Panc1 (cell line): ENCODE measurements at places on chromosomes 3 and 15. TPM values are rescaled to one million over a fixed set of nuclear protein-coding genes. Genes with fewer than 3 reads are reported as not detected.

Gene EFL1
- total RNA-seq = 20.2 TPM

Gene TMEM40
- 1.3 TPM for total RNA-seq

Gene CPLX3
- not detected for total RNA-seq

DNA sequence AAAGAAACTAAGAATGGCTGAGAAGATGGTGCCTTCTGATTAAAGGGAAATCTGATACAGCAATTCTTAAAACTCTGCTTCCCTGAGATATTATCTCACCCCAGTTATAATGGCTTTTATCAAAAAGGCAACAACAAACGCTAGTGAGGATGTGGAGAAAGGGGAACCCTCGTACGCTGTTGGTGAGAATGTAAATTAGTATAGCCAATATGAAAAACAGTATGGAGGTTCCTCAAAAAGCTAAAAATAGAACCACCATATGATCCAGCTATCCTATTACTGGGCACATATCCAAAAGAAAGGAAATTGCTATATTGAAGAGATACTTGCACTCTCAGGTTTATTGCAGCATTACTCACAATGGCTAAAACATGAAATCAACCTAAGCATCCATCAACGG, 65.1 kb downstream of the GOLIM4 start:
- H3K4me1 ChIP-seq = no peaks in the 10 kb centered on the region
- no peaks in the 10 kb centered on the region for H3K27me3 ChIP-seq
- H3K36me3 ChIP-seq = no peaks in the 10 kb centered on the region
- no peak for DNase-seq

DNA sequence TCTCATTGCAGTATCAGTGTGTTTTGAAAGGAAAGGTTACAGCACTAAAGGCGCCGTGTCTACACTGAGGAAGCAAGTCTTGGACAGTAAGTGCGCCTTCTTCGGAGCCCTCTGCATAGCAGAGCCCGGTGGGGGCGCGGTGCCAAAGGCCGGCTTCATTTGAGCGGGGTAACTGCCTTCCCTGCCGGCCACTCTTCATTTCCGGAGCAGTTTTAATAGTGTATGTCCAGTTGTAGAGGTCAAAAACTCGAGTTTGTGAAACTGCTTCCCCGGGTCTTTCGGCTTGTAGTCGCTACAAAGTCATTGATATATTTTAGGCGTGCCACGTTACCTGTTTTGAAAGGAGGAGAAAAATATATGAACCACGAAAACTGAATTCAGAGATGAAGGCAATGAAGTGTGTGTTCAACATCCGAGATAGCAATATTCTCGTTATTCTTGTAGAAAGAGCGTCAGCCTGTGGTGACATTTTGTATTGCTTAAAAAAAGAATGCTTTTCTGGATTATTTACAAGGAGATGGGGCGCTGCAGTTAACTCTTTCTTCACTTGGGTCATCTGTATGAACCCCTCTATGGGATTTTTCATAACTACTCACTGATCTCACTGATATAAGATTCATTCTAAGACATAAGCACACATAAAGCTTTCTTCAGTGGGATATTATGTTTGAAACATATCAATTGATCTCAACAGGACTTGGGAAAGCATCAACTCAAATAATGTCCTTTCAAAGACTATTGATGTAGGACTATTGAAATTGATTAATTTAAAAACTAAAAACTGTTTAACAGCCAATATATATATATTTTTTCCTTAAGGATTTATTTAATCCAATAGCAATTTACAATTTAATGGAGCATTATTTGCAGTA, 3.0 kb downstream of the ALCAM start:
- peak overlapping the region; percentile 63 for H3K4me3 ChIP-seq
- peaks cover 9% of the 10 kb centered on the region for H3K4me1 ChIP-seq
- peaks cover 2% of the 10 kb centered on the region; the same call in 1 of the 2 replicates for H3K36me3 ChIP-seq
- peak; percentile 64 for DNase-seq
- H3K27ac ChIP-seq = peak overlapping the region; percentile 86

- no peaks in the 10 kb centered on the region for H3K36me3 ChIP-seq
- no peak overlapping the region for H3K27ac ChIP-seq
- no peaks in the 10 kb centered on the region for H3K27me3 ChIP-seq
- no peak overlapping the region for H3K4me3 ChIP-seq
- H3K4me1 ChIP-seq = no peaks in the 10 kb centered on the region
Measured at GRCh38 chr3:114026331-114026730, 30.0 kb downstream of the CCDC191 start.

DNA sequence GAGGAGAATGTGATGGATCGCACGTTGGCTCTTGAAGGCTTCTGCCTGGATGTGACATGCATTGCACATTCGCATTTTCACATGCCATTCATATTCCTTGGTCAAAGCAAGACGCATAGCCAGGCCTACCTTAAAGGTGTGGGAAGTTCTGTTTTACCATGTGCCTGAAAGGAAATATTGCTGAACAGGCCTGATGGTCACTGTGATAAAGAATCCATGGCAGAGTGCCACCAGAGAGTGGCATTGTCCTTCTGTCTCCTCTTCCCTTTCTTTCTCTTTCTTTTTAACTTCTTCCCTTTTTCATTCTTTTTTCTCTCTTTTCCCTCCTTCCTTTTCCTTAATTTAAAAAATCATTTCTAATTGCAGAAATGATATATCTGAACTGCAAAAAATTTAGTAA, 15.9 kb upstream of the MITF start:
- no peaks in the 10 kb centered on the region for H3K27me3 ChIP-seq
- DNase-seq = no peak
- no peaks in the 10 kb centered on the region for H3K4me1 ChIP-seq
- no peak overlapping the region for H3K4me3 ChIP-seq
- no peak overlapping the region for H3K27ac ChIP-seq
- no peaks in the 10 kb centered on the region for H3K36me3 ChIP-seq

- peaks cover 20% of the 10 kb centered on the region; the same call in 1 of the 2 replicates for H3K27me3 ChIP-seq
- H3K36me3 ChIP-seq = no peaks in the 10 kb centered on the region
- H3K4me1 ChIP-seq = no peaks in the 10 kb centered on the region
- DNase-seq = no peak
Measured at GRCh38 chr3:130506031-130506430, 10.9 kb upstream of the COL6A6 start.

GRCh38 chr3:194996746-194997145, 274.2 kb downstream of the XXYLT1 start:
- DNase-seq = no peak
- H3K27me3 ChIP-seq = no peaks in the 10 kb centered on the region
- H3K4me1 ChIP-seq = no peaks in the 10 kb centered on the region; the same call in 1 of the 2 replicates
- H3K27ac ChIP-seq = no peak overlapping the region
- no peak overlapping the region for H3K4me3 ChIP-seq

DNA sequence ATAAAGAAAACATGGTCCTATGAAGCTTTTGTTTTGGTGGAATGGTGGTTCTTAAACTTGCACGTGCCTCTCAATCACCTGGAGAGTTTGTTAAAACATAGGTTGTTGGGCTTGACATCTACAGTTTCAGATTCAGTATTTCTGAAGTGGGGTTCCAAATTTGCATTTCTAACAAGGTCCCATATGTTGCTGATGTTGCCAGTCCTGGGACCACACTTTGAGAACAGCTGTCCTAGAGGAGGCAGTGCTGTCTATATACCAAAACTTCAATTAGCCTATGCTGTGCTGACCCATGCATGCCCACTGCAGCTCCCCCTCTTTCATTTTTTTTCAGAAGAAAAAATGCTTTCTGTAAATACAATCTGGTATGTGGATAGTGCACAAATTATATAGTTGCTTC, 31.3 kb downstream of the ALCAM start:
- no peak overlapping the region for H3K27ac ChIP-seq
- DNase-seq = no peak
- H3K36me3 ChIP-seq = no peaks in the 10 kb centered on the region
- peaks cover 3% of the 10 kb centered on the region; the same call in 1 of the 2 replicates for H3K4me1 ChIP-seq

- DNase-seq = no peak
- no peak overlapping the region for H3K4me3 ChIP-seq
- H3K36me3 ChIP-seq = no peaks in the 10 kb centered on the region
- no peak overlapping the region for H3K27ac ChIP-seq
- H3K27me3 ChIP-seq = peaks cover 22% of the 10 kb centered on the region
Measured at GRCh38 chr3:137084586-137084985, 126.8 kb downstream of the IL20RB start.

DNA sequence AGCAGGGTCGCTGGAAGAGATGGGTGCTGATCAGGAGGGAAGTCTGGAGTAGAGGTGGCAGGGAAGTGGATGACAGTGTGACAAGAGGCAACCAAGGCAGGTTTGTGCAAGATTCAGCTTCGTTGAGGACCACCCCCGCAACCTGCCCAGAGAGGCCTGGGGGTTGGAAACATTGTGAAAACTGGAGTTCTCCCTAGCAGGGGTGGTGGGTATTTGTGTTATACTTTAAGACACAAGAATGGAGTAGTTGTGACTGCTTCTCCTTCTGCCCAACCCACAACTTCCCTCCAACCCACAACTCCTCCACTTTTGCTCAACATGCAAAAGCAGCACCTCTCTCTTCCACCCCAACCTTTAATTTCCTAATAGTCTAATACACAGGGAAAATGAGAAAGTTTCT, 8.6 kb upstream of the ARNT2 start:
- DNase-seq = no peak
- peaks cover 18% of the 10 kb centered on the region for H3K27me3 ChIP-seq
- H3K27ac ChIP-seq = no peak overlapping the region
- no peaks in the 10 kb centered on the region for H3K36me3 ChIP-seq
- H3K4me3 ChIP-seq = no peak overlapping the region

- no peak overlapping the region for H3K4me3 ChIP-seq
- H3K36me3 ChIP-seq = no peaks in the 10 kb centered on the region
- DNase-seq = no peak
- H3K27ac ChIP-seq = no peak overlapping the region
Measured at GRCh38 chr3:128554465-128555097, 61.6 kb upstream of the GATA2 start.

GRCh38 chr3:101513419-101513986, 491 bp upstream of the SENP7 start:
- H3K36me3 ChIP-seq = no peaks in the 10 kb centered on the region; the same call in 1 of the 2 replicates
- H3K4me1 ChIP-seq = peaks cover 28% of the 10 kb centered on the region
- no peak for DNase-seq
- H3K27me3 ChIP-seq = no peaks in the 10 kb centered on the region
- peak overlapping the region; percentile 99 for H3K27ac ChIP-seq

GRCh38 chr3:179526989-179527391, 35.7 kb upstream of the ACTL6A start:
- peaks cover 6% of the 10 kb centered on the region; the same call in 1 of the 2 replicates for H3K4me1 ChIP-seq
- H3K4me3 ChIP-seq = no peak overlapping the region
- H3K27me3 ChIP-seq = no peaks in the 10 kb centered on the region
- no peaks in the 10 kb centered on the region for H3K36me3 ChIP-seq
- DNase-seq = no peak

GRCh38 chr3:194174980-194175379, 39.0 kb downstream of the HES1 start:
- no peak for DNase-seq
- H3K27ac ChIP-seq = no peak overlapping the region
- H3K36me3 ChIP-seq = no peaks in the 10 kb centered on the region
- H3K27me3 ChIP-seq = no peaks in the 10 kb centered on the region
- H3K4me3 ChIP-seq = no peak overlapping the region

DNA sequence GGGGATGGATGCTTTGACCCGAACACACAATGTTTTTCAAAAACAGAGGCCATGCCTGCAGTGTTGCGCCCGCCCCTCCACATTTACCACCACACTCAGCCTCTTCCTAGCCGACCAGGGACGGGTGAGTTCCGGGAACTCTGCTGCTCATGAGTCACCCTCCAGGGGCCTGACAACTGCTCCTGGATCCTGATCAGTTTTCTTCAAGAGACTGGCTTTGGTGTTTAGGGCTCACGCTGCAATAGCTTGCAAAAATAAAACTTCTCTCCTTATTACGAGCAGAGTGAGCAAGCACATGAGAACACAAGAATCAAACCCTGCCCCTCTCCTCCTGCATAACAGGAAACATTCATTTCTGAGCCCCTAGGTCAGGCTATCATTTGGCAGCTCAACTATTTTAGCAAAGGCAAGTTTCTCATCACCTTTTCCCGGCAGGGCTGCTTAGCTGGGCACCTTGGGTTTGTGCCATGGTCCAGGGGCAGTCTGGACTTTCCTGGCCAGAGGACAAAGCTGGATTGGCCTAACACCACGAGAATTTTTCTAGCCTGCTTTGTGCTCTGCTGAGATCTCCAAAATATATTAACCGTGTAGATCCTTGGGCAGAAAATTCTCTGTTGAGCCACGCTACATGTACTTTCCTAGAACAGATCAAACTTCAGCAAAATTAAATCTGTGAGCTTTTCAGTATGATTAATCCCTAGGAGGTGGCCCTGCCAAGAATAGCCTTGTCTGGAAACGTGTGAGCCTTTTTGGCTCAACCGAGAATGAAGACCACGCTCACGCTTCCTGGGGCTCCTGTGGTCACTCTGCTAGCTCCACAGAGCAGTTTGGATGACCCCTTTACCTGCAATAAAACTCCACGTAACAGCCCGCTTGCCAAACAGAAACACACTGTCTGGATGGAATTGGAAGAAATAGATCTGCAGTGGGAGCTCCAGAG, 52.7 kb upstream of the SPATA12 start:
- no peak for DNase-seq
- H3K36me3 ChIP-seq = no peaks in the 10 kb centered on the region
- peaks cover 12% of the 10 kb centered on the region for H3K4me1 ChIP-seq

GRCh38 chr3:114690911-114691310, 397.1 kb downstream of the TIGIT start:
- no peak overlapping the region for H3K4me3 ChIP-seq
- no peaks in the 10 kb centered on the region; the same call in 1 of the 2 replicates for H3K36me3 ChIP-seq
- H3K27me3 ChIP-seq = no peaks in the 10 kb centered on the region
- no peaks in the 10 kb centered on the region for H3K4me1 ChIP-seq

DNA sequence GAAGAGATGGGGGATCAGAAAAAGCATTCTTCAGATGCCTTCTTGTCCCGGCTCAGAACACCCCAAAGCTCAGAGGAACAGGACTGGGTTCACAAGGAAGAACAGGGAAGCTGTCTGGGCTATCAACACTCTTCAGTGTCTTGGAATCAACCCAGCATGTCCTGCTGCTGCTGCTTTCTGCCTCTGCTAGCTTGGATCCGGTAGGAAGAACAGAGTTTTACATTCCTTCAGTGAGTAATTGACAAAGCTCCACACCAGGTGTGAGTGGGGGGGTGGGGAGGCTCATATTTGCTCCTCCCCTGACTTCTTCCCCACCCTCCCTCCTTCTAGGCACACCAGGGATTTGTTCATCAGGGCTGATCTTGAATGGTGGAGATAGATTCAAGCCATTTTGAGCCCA, 13.1 kb upstream of the ETV5 start:
- no peaks in the 10 kb centered on the region for H3K4me1 ChIP-seq
- H3K27ac ChIP-seq = no peak overlapping the region
- peaks cover 22% of the 10 kb centered on the region for H3K27me3 ChIP-seq
- DNase-seq = no peak
- H3K4me3 ChIP-seq = no peak overlapping the region

- no peaks in the 10 kb centered on the region for H3K4me1 ChIP-seq
- H3K27ac ChIP-seq = no peak overlapping the region
- no peak overlapping the region for H3K4me3 ChIP-seq
- DNase-seq = no peak
Measured at GRCh38 chr3:73699327-73699726, 74.6 kb upstream of the PDZRN3 start.

DNA sequence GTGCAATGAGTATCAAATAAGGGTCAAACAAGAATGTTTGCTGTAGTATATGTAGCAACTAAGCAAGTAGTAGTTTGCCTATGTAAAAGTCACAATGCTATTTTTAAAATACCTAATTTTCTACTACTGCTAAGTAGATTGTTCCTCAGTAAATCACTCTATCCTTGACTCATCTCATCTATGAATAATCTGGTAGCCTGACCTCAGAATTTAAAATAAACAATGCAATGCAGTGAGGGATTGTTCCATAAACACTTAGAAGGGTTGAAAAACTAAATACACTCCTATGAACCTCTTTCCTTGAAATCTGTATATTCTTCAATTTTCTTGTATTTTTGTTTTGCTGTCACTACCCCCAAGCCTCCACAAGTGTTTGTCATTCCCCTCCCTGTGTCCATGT, 253.3 kb downstream of the TBC1D5 start:
- H3K4me3 ChIP-seq = no peak overlapping the region
- H3K36me3 ChIP-seq = no peaks in the 10 kb centered on the region
- H3K27ac ChIP-seq = no peak overlapping the region
- no peak for DNase-seq
- H3K4me1 ChIP-seq = no peaks in the 10 kb centered on the region
